ENCODE measurements at places on chromosomes 7 and 10.

GRCh38 chr10:75000748-75001321 is 110.6 kb upstream of the SAMD8 start:
- DNase-seq = no peak

DNA sequence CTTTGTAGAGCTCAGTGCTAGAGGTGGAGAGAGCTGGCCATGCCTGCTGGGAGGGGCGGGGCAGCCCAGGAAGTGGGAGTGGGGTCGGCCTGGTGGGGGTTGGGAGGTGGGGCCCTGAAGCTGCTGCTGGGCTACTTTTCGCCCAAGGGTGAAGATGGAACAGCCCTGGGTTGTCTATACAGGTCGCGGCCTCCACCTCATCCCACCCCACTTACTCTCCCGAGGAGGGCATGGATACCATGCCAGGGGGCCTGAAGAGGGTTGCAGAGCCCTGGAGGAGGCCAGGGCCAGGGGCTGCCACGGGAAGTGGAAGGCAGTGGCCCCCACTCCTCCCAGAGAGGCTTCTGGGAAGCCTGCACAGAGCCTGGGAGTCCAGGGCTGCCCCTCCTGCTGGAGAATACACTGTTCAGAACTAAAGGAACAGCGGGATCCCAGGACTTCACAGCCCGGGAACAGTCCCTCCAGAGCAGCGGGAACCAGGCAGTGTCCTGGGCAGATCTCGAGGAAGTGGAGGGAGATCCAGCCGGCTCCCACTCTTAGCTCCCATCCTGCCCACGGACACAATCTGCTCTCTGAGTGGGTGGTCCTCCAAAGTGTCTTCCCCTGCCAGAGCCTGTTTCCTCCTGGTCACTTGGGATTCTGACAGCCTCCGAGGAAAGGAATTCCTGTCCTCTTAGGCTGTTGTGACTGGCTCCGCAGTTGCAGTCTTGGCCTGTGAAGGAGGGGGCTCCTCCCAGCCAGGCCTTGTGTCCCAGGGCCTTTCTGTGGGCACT is 23.5 kb downstream of the MAT1A start:
- no peak for DNase-seq

DNA sequence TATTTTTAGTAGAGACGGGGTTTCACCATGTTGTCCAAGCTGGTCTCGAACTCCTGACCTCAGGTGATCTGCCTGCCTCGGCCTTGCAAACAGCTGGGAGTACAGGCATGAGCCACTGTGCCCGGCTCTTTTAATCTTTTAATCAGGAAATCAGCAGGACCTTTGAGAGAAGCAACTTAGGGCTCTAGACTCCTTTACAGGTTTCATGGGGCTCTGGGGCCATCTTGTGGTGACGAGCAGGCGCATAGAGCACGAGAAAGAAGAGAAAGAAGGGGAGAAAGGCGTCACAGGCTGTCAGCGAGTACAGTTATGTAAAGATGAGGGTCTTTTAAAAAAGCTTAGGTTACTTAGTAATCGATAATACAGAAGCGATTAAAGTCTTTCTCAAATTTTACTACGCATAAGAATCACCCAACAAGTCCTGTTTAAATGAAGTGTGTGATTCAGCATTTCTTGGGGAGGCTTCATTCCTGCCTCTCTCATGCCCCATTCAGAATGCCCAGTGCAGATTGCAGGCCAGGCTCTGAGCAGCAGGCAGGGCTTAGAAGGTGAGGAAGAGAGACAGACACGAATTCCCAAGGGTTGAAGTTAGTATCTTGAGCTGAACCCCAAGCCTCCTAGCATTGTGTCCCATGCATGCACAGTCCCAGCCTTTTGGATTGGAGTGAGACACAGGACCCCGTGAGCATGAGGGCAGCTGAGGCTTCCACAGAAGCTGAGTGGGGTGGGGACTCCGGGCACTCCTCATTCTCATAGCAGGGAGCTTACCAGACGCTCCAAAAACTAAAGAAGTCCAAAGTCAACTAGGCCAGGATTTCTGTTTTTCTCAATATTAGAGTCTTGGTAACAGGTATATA is 23.6 kb upstream of the PFKP start:
- peak; percentile 39 for DNase-seq

- peak; percentile 63 for DNase-seq
These were observed 107.4 kb downstream of the SH3PXD2A start for GRCh38 chr10:103748020-103748419.

- DNase-seq = peak; percentile 55
These were observed 47.0 kb upstream of the ZNF107 start for GRCh38 chr7:64618785-64619456.

GRCh38 chr10:111579473-111579872 is 502.6 kb downstream of the ADRA2A start:
- no peak for DNase-seq

DNA sequence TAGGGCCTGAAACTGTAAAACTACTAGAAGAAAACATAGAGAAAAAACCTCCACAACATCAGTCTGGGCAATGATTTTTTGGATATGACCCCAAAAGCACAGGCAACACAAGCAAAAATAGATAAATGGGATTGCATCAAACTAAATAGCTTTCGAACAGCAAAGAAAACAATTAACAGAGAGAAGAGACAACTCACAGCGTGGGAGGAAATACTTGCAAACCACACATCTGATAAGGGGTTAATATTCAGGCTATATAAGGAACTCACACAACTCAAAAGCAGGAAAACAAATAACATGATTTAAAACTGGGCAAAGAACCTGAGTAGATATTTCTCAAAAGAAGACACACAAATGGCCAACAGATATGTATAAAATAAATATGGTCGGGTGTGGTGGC is 7.7 kb upstream of the GSTK1 start:
- peak; percentile 28 for DNase-seq

DNA sequence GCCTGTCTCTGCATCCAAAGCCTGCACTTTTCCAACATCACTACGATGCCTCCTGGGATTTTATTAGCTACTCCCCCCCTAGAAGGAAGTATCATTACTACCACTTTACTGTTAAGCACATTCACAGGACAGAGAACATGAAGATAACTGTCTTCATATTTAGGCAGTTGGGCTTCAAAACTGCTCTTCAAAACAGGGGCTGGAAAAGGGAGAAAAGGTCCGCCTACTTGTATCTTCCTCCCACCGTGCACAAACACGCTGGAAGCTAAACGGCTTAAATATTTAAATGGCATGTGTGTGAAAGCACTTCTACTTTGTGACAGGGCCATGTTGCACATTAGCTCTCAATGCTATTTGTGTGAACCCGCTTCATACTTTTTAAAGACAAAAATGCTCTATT is 999 bp downstream of the ITIH5 start:
- no peak for DNase-seq

DNA sequence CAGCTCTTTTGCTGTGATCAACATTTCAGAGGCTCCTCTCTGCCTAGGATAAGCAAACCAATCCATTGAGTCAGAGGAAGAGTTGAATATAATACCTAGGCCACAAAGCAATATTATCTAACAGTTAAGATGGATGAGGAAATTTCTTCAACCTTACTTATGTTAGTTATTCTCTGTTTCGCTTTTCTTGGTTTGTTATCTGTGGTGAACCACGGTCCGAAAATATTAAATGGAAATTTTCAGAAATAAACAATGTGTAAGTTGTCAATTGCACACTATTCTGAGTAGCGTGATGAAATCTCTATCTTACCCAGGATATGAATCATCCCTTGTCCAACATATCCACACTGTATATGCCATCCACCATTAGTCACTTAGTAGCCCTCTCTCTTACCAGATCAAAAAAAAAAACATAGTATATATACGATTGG is 1.5 kb upstream of the HTR7 start:
- DNase-seq = no peak

- DNase-seq = peak; percentile 8
These were observed 89.6 kb downstream of the CABCOCO1 start for GRCh38 chr10:61752111-61753011.

DNA sequence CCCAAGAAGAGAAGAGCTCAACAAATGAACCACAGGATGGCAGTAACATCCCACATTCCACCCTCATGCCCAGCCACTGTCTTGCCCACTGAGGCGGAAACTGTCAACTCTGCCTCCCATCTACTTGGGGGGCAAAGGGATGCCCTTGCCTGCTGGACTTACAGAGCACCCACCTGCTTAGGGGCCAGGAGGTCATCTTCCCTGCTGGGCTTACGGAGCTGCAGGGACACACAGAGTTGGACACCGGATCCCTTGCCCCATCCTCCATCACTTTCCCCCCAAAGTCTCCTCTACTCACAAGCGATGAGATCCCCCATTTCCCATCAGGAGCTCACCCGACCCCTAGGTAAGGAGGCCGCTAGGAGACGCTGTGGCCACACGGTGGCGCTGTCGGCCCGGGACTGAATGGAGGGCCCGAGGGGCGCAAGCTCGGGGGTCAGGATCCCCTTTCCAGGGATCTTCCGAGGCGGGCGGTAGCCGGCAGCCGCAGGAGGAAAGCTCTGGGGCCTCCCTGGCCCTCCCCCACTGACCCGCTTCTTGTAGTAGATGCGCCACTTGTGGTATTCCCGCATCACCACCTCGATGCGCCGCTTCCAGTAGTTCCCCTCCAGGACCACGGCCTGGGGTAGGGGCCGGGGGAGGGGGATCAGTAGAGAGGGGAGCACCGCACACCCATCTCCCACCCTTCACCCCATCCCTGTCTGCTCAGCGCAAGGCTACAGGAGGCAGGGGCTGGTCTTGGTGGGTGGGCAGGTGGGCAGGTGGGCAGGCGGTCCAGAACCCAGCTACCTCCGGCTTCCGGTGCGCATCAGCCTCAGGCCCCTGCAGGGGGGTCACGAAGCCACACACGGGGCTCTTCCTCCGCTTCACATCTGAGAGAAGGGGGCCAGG is 17.3 kb downstream of the MLXIPL start:
- peak; percentile 42 for DNase-seq

DNA sequence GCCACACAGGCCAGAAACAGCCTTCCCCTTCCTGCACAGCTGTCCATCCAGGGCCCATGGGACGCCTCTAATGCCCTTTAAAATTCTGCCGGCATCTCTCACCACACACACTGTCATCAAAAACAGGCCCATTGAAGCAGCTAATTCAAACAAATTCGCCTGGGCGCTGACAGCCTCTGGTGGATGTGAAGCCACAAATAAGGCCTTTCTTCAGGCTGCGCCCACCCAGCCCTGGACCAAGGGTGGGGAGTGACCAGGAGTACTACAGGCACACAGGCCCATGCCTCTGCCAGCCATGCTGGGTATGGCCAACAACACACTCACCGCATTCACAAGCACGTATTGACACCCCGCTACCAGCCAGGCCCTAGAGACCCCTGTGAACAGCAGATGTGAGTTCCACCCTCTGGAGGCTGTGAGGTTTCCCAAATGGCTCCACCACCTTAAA is 54.6 kb downstream of the SLIT1 start:
- no peak for DNase-seq

DNA sequence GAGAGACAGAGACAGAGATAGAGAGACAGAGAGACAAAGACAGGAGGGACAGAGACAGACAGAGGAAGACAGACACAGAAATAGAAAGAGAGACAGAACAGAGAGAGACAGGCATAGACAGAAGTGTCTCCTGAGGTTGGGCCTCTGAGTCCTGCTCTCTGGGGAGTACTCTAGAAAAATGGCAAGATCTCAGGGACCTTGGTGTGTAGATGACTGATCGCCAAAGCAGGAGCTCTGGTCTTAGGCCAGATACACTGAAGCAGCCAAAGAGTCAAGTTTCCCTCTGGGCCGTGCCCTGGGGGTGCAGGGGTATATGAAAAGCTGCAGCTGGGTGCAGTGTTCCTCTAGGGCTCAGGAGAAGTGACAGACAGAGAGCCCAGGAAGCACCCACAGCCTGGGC is 176.6 kb upstream of the TNS3 start:
- no peak for DNase-seq
